ENCODE measurements at places on chromosomes 13 and 19.

DNA sequence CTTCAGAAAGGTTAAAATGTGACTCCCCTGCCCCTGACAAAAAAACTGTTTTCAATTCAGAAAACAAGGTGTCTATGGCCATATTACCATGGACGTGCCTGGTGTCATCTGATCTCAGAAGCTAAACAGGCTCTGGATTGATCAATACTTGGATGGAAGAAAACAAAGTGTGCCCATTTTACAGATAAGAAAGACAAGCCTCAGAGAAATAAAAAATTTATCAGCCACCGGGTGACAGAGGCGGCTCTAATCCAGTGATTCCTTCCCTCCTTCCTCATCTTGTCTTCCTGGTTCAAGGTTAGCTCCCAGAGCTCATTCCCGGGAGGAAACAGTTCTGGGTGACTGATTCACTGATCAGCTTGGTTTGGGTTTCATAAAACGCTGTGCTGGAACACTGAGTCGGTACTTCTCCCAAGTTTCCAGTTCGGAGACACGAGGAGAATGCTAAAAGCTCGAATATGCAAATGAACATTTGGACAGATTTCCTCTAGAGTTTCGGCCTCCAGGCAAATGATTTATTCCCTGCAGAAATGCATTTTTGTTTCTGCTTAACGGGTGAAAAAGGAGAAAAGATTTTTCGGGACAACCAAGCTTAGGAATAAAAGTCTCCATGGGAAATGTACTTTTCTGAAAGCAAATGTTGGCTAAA, 211.2 kb downstream of the UQCRFS1 start:
- no peak for DNase-seq

DNA sequence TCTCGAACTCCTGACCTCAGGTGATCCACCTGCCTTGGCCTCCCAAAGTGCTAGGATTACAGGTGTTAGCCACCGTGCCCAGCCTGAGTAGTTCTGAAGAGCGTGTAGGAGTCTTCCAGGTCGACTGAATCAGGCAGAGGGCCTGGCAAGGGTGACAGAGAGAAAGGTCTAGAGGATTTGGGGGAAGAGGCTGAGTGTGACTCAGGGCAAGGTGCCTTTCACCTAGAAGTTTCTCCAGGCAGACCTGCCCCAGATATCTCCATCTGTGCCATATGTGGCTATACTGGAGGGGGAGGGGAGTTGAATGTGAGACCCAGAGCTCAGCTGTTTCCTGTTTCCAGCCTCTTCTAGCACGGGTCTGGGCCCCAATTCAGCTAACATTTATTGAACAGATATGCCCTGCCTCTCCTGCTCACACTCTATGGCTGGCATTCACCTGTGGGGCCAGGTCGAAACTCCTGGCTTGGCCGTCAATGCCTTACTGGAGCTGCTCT, 1.3 kb downstream of the CCDC159 start:
- DNase-seq = no peak

DNA sequence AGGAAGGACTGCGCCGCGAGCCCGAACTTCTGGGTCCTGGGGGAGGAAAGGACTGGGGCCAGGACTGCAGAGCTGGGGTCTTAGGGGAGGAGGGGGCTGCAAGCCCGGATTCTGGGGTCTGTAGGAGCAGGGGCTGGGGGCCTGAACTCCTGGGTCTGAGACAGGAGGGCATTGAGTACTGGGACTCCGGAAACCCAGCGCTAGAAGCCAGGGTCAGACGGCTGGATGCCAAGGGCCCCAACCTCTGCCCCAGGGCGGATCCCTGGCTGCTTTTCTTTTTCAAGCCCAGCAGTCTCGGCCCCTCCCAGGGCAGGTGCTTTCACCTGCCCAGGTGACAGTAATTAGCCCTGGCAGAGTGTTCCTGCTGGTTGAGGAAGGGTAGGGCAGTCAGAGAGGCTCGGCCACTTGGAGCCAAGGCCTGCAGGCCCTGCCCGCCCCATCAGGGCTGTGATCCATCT, 2.3 kb downstream of the MYH14 start:
- no peak for DNase-seq

- no peak for DNase-seq
These were observed 377.2 kb upstream of the GPC6 start for GRCh38 chr13:92849381-92849780.

DNA sequence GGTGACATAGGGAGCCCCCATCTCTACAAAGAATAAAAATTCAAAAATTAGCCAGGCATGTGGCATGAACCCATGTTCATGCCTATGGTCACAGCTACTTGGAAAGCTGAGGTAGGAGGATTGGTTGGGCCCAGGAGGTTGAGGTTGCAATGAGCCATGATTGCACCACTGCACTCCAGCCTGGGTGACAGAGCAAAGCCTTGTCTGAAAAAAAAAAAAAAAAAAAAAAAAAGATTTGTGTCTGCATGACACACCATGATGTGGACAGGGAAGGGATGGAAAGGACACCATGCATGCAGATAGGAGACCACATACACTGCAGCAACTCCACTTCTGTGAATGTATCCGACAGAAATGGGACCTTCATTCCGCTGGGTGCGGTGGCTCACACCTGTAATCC, 34.0 kb upstream of the HOMER3 start:
- no peak for DNase-seq

DNA sequence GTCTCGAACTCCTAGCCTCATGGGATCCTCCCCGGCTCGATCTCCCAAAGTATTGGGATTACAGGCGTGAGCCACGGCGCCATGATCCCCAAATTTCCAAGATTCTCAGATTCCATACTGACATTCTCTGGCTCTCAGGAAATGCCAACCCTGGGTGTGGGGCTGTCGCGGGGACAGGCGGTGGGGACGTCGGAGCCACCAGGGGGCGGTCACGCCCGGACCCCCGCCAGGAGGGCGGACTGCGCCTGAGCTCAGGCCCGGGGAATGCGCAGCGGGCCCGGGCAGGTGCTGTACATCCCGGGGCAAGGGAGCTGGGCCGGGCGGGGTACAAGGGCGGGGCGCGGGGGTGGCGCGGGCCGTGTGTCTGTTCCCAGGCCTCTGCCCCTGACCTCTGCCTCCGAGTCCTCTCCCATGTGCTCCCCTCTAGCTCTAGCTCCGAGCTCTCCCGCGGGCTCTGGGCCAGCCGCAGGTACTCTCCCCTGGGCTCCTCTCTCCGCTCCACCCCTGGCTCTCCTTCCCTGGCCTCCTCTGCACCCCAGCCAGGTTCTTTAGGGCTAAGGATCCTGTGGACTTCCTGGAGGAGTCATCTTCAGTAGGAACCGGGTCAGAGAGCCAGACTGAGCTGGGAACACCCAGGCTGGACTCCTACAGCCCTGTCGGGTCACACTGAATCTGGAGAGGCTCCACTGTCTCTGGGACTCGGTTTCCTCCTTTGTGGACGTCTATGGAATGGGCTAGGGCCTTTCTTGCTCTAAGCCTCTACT, 2.4 kb downstream of the PPP1R13L start:
- DNase-seq = no peak

DNA sequence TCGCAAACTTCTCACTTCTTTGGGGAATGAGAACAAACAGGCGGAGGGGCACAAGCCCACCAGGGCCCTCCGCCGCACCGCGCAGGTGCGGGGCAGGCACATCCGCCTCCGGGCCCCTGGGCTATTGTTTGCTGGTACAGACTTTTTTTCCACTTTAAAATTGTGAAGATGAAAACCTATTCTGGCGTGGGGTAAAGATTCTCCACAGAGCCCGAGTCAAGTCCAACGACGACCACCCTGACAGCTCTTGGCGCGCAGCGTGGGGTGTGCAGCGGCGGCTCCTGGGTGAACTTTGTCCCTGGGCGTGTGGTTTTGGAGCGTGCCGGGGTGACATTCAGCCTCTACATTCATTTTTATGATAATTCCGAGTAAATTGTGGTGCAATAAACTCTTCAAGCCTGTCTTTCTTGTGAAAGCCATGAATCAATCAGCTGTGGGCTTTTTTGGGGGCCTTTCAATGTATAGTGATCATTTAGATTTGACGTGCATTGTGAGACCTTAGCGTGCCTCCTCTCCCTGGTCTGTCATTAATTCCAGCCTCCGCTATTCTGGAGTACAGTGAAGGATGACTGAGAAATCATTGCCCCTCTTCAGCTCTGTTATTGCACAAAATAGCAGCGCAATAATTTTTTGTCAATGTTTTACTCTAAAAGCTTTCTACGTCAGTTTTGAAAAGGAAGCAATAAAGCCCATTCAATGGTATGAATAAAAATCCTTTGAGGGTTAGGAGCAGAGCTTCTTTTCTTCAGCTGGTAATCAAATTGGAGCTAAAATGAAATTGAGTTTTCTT, 90.0 kb downstream of the TEX29 start:
- no peak for DNase-seq

GRCh38 chr13:39232401-39232980, 194.2 kb downstream of the NHLRC3 start:
- no peak for DNase-seq

GRCh38 chr19:18274219-18274780, at the start of gene IQCN:
TSS of gene IQCN (minus strand) at chr19:18274452. CDS start at chr19:18269478, 4,974 bp downstream.
- no peak for DNase-seq

- peak; percentile 50 for DNase-seq
These were observed 435 bp upstream of the ZNF382 start for GRCh38 chr19:36604656-36605100.

DNA sequence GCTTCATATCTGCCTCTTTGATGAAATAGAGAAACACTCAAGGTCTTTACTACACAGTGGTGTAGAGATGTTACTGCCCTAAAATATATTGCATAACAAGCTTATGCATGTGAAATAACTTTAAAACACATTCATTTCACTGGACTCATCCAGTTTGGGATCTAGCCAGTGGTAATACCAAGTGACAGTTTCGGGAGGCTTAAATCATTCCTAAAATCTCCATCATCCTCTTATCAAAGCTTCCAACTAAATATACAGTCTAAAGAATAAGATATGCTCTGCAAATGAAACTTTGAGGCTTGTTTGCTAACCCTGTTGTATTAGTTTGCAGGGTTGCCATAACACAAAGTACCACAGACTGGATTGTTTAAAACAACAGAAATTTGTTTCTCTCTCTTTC, 52.8 kb downstream of the THSD1 start:
- no peak for DNase-seq

GRCh38 chr19:38733493-38734175, 10.6 kb downstream of the CAPN12 start:
- DNase-seq = no peak

GRCh38 chr13:33806470-33807248, 11.3 kb upstream of the RFC3 start:
- no peak for DNase-seq

DNA sequence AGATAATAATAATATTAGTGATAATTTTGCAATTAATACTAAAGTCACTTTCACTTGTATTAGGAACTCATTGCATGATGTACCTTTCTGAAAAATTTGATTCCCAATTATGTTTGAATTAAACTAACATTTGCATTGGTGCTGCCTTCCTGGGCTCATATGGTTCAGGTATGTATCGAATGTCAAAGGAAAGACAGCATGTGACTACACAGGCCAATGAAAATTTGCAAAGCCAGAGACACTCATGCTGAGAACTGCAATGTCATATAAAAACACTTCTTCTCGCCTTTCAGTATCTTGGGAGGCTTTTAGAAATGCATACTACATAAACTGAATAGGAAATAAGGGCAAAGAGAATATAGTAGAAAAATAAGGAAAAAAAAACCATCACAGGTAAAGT, 44.3 kb downstream of the RAP2A start:
- DNase-seq = no peak

DNA sequence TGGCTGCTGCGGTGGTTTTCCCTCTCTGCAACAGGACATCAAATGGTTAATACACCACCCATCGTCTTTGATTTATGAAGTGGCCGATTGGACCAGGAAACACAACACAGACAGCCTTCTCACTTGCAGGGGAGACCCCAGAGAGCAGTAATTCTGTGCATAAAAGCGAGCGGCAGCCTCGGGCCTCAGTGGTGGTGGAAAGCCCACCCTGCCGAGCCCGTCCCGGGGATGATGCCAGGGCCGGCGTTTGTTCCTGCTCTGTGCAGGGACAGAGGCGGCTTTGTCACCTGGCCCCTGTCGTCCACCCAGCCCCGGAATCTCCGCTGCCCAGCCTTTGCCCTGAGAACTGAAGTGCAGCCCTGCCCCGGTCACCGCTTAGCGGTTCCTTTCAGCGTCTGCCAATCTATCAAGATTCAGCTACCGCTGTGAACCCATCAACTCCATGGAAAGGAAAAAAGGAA, 184.4 kb downstream of the TSHZ3 start:
- DNase-seq = no peak

DNA sequence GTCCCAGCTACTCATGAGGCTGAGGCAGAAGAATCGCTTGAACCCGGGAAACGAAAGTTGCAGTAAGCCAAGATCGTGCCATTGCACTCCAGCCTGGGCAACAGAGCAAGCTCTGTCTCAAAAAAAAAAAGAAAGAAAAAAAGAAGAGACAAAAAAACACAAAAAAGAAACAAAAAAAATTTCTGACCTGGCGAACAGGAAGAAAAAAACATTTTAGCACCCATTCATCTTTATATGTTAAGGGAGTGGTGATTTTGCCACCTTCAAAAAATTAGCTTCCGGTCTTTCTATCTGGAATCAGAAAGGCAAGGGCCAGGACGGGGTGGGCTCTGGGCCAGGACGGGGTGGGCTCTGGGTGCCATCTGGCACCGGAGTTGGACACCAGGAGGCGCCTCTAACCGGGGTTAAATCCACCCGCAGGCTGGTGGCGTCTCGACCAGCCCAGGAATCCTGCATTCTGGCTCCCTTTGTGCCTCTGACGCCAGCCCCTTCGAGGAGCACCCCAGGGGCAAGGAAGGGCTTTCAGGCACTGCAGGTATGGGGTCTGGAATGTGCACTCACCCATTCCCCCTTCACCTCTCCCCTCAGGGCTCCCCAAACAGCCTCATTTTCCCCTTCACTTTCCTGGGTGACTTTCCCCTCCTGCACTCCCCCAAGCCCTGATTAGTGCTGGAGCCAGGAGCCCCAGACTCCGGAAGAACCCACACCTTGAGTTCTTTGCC, 10.4 kb upstream of the ZSWIM4 start:
- no peak for DNase-seq

- peak; percentile 9 for DNase-seq
These were observed 294.2 kb downstream of the ZNF536 start for GRCh38 chr19:30666301-30666803.

DNA sequence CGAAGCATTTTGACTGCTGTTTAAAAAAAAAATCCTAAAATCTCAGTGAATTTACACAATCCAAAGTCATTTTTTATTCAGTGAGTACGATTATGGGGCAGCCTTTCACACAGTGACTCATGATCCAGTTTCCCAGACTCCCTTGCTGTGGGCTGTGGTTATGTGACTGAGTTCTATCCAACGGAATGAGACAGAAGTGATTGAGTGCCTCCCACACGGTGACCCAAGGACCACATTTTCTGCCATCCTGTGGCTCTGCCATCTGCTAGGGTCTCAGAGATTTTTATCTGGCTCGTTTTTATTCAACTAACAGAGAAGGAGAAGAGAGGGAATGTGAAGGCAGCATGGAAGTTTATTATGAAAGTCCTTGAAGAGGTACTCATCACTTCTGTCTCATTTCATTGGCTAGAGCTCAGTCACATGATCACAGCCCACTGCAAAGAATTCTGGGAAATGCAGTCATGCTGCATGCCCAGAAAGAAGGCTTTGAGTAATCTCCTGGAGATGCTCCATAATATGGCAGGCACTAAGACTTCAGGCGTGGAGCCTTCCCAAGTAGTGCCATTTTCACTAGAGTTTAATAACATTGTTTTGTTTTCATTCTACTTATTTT, 999.4 kb downstream of the UQCRFS1 start:
- DNase-seq = peak; percentile 4
